ENCODE measurements at places on chromosomes 16 and 17.

DNA sequence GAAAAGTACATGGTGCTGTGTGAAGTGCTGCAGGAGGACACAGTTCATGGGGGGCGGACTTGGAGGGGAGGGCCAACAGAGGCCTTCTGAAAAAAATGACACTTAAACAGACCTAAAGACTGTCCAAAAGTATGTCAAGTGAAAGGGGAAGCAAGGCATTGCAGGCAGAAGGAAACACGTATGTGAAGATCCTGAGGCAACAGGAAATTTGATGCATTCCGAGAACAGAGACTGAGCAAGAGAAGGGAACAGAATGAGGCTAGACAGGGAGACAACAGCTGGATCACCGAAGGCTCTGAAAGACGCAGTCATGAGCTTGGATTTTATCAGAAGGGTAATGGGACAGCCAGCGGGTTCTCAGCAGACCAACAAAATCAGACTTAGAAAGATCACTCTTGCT is 1.1 kb downstream of the IFT20 start:
- no peak for DNase-seq

- DNase-seq, result no peak
Measured at GRCh38 chr17:18381953-18382245, 4.3 kb downstream of the EVPLL start.

GRCh38 chr16:49057391-49057790 is 224.2 kb downstream of the CBLN1 start:
- no peak for DNase-seq

GRCh38 chr16:85550953-85551924 is 61.9 kb upstream of the GSE1 start:
- DNase-seq, result no peak

- DNase-seq, result no peak
Measured at GRCh38 chr16:24138024-24138423, 118.1 kb upstream of the CACNG3 start.

DNA sequence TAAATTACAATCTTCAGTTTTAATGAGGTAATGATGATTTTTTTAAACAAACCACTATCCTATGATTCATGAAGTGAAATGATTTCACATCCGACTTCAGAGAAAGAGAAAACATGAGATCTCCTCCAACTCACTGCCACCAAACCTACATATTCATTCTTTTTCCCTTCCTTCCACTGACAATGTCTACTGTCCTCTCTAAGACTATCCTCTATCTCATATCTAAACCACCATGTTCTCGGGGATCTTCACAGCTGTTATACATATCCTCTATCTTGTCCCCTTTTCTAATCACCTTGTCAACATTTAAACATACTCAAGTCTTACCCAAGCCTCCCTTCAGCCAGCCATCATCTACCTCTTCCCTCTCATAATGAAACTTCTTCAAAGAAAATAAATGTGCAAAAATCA is 53.5 kb downstream of the SMURF2 start:
- DNase-seq, result no peak

DNA sequence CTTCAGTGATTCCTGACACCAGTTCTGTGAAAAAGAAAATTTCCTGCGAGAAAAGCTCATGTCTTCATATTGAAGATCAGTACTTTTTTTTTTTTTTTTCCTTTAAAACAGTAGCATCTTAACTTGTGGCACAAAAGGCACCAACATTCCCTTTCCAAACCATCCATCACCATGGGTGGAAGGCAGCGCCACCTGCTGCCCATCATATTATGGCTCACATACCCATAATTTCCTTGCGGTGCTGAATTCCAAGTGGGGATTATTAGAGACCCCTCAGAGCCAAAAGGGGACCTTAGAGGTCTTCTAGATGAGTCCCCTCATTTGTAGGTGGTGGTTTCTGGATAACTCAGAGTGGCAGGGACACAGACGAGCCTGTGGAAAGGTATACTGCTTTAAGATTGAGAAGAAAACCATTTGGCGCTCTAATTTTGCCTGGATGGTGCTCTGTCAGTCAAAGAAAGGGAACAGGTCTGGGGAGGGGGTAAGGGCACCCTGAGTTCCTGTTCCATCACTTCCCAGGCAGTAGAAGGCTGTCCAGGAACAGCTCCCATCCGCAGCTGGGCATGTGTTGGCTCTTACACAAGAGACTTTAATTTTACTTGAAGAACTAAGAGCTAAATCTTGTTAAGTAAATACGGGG is 7.9 kb upstream of the SOST start:
- DNase-seq, result no peak

- no peak for DNase-seq
Measured at GRCh38 chr16:81523387-81524115, 78.9 kb downstream of the CMIP start.

- no peak for DNase-seq
Measured at GRCh38 chr16:64762211-64762610, 359.7 kb downstream of the CDH11 start.
